ENCODE measurements at places on chromosomes 5 and 9.

- no peak for DNase-seq
Observed at GRCh38 chr5:171707442-171707792, 78.2 kb upstream of the SMIM23 start.

GRCh38 chr9:35910613-35911359 is 1.5 kb downstream of the SPAAR start:
- DNase-seq: peak; percentile 77

- no peak for DNase-seq
Observed at GRCh38 chr9:129414377-129414992, 206.4 kb downstream of the C9orf50 start.

GRCh38 chr9:105154723-105155191 is 89.7 kb upstream of the SLC44A1 start:
- DNase-seq: peak; percentile 66

DNA sequence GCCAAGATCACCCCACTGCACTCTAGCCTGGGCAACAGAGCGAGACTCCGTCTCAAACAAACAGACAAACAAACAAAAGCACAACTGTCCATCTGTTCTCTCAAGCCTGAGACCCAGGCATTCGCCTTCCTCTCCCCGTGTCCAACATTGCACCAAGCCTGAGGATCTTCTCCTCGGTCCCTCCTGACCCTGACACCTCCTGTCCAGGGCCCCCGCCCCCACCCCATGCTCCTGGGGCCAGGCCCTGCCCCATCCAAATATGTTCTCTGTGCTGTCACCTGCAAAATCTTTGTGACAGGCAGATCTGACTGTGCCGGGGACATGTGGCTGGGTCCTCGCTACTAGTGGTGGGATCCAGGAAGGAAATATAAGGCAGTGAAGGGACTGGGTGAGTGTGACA is 33.4 kb upstream of the UNC5A start:
- DNase-seq: no peak

DNA sequence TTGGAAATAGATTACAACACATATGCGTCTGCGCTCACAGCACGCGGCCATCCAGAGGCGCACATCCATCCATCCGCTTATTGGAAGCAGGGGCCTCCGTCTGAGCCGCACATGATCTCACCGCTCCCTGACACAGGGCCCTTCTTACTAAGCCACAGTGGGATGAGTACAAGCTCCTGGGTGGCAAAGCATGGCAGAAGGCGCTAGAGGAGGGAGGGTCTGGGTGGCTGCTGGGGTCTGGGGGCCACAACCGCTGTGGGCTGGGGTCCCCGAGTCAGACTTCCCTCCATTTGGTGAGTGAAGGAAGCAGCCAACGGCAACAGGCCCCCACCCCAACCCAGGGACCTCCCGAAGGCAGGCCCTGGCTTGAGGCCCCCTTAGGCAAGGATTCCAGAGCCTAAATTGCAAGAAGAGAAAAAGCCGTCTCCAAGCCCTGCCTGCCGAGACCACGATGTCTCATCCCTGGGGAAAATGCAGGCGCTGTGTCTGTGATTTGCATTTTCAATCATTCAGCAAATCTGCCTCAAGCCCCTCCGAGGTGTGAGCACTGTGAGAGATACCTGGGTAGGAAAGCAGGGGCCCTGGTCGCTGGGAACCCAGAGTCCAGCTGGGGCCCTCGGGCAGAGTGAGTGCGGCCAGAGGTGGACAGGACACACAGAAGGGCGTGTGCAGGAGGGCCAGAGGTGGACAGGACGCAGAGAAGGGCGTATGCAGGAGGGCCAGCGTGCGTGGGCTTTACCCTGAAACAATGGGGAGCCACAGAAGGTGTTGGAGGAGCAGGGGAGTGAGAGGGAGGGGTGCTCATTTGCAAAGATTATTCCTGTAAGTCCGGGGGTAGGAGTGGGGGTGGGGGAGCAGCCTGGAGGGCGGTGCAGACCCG is 135.7 kb downstream of the OLFM1 start:
- no peak for DNase-seq

- DNase-seq: no peak
Observed at GRCh38 chr9:34869390-34869789, 88.7 kb upstream of the PHF24 start.
